ENCODE measurements at places on chromosomes 5 and 9.
A peak's percentile ranks its signal among the peaks of the same experiment; 100 is the strongest.

GRCh38 chr9:92747459-92748232 lies 17.0 kb downstream of the BICD2 start:
- no peak for DNase-seq

DNA sequence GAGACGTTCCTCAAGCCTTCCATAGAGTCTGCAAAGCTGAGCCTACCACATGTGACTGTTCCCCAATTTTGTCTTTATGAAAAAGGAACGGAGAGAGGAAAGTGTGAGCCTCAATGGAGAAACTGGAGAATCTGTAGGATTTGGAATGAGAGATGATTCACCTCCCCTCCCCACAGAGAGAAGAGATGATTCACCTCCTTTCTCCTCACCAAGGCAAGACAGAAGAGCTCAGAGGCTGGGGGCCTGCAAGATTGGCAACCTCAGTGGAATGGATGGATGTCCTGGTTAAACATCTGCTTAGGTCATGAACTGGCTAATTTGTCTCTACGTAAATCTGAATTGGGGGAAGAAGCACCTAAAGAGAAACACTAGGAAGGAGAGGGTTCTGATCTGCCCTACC lies 17.0 kb upstream of the MOCS2 start:
- DNase-seq, result no peak

GRCh38 chr5:644971-645370 lies 32.8 kb downstream of the CEP72 start:
- DNase-seq, result no peak

DNA sequence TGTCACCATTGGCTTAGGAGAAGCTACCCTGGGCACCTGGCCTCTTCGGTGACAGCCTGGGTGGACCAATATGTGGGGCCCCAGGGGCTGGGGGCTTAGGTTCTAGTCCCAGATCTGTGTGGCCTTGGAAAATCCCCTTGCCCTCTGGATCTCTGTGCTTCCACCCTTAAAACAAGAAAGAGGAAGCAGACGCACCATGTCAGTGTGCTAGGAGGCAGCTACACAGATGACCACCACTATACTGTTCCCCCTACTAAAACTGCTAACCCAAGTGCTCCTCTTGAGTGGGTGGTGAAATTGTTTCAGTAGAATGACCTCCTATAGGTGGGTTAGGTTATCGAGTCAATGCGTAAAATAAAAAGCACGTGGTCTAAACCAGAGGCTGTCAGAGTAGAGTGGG lies 31.0 kb downstream of the AFAP1L1 start:
- no peak for DNase-seq

DNA sequence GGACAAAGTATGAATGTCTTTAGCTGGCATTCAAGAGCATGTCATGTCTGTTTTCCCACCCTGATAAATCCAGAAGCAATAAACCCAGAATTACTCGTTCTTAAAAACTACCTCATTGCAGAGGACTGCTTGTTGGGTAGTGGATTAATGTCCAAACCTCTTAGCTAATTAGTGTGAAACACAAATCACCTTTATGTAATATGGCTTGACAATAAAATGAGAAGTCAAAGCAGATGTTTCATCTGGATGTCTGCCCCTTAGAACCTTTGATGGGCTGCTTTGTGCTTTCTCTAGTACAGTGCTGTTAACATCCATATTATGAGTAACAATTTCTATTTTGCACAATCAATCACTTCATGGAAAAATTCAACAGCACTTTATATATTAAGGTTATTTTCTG lies 149.1 kb upstream of the TUT7 start:
- DNase-seq, result no peak

DNA sequence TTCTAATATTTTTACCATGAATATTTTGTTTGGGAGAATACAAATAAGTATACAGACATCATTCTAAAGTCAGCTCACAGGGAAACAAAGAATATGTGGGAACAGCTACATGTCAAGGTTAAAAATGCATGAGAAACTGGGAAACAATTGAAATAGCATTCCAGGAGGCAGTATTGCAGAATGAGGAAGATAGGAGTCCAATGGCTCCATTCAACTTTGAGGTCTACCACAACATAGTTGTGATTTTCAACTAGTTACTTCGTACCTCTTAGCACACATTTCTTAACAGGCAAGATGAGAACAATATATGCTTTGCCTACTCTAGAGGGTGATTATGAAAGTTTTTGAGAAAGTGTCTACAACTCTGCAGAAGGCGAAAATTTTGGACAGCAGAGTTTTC lies 35.2 kb upstream of the CAST start:
- DNase-seq, result no peak

GRCh38 chr9:106648799-106649198 lies 214.2 kb upstream of the ZNF462 start:
- no peak for DNase-seq

DNA sequence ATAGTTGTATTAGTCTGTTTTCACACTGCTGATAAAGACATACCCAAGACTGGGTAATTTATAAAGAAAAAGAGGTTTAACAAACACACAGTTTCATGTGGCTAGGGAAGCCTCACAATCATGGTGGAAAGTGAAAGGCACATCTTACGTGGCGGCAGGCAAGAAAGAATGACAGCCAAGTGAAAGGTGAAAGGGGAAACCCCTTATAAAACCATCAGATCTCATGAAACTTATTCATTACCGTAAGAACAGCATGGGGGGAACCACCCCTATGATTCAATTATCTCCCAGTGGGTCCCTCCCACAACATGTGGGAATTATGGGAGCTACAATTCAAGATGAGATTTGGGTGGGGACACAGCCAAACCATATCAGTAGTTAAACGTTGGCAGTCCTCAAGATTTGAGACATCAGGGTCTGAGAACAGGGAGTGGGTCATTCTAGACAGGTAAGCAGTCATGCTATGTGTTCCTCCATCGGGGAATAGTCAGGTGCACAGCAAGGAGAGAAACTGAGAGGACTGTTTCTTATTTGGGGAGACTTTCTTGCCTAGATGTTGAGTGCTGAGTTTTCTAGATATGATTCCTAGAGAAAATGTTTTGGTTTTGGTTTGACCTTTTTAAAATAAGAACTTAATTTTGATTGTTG lies 45.8 kb upstream of the ENTREP1 start:
- DNase-seq, result no peak

DNA sequence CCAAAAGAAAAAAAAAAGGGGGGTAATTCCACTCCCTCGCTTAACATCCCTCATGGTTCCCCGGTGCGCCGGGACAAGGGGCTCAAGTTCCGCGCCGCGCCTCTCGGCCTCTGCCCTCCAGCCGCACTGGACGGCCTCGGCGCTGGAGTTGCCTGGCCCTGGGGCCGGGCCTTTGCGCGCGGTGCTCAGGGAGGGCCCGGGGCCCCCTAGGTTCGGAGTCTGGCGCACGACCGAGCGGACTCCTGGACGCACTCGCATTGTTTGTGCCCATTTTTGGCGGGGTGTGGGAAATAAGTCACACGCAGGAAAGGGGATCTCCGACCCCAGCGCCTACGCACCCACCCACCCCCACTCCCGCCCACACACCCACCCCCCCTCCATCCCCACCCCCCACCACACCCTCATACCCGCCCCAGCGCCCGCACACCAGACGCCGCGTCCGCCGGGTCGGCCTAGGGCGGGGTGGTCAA lies 381 bp downstream of the MED22 start:
- DNase-seq, result no peak

GRCh38 chr5:22651355-22651754 lies 201.8 kb downstream of the CDH12 start:
- DNase-seq, result no peak

GRCh38 chr5:133120156-133120750 lies 68.4 kb downstream of the HSPA4 start:
- DNase-seq, result no peak

DNA sequence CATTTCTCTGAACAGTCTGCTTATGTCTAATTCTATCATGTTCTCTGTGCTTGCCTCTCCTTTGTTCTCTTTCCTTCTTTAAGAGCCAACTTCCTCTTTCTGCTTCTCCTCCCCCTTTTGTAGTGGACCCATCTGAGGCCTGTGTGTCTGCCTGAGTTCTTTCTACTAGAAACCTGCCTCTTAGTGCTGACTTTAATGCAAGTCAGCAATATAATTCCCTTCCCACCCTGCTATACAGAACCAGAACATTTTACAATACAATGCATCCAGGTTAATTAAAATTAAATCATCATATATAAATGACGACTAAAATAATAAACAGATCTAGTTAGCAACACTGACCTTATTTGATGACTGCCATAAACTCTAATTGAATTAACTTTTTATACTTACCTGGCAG lies 82.6 kb upstream of the GAS1 start:
- DNase-seq, result no peak

DNA sequence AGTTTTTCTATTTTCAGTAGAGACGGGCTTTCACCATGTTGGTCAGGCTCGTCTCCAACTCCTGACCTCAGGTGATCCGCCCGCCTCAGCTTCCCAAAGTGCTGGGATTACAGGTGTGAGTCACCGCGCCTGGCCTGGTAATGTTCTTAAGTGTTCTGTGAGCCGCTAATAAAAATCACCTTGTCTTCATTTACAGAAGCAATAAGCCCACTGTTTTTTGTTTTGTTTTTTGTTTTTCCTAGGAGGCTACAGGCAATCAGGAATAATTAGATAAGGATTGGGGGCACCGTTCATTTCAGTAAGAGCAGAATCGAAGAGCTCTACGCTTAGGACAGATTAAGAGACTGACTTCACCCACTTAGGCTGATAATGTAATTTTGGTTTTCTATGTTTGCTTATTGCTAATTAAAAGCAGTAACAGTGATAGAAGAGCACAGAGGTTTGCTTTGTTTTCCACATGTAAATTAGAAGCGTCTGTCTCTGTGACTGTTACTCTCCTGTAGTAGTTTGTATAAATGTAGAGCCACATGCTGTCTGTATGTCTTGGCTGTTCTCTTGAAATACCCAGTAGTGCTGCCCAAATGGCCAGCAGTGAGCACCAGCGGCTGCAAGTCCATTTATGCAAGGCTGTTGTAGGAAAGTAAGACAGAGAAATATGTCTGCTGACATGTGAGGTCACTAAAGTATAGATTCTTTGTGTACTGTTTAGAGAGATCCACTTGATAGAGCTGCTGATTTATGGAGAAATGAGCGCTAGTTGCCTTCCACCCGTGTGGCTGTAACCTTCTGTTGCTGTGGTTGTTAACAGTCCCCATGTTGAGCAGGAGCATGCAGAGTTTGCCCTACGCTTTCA lies 30.5 kb downstream of the TRIO start:
- peak; percentile 45 for DNase-seq

GRCh38 chr5:168972731-168973130 lies 328.2 kb downstream of the SLIT3 start:
- DNase-seq, result no peak

DNA sequence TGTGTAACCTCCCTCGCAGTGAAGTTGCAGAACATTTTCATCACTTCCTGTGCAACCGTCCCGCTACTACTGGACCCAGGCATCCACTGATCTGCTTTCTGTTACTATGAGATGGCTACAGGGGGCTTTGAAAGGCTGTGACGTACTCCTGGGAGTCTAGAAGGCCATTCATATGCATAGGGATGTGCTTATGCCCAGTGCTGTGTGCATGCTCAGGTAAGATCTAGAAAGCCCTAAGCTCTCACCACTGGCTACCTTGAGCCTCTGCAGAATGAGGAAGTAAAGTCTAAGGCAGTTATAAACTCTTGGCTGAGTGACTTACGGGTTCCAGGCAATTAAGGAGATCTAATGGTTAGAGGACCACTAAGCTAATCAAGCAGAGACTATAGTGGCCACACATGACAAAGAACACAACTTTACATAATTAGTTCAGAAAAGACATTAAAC lies 11.8 kb downstream of the HNRNPAB start:
- DNase-seq, result no peak

- DNase-seq, result no peak
Observed at GRCh38 chr5:80117446-80117845, 82.3 kb downstream of the THBS4 start.

- DNase-seq, result no peak
Observed at GRCh38 chr5:181260720-181261319, at the start of gene TRIM52. Gene TRIM52 (minus strand): TSS chr5:181261143. CDS start chr5:181260813, 330 bp downstream.

DNA sequence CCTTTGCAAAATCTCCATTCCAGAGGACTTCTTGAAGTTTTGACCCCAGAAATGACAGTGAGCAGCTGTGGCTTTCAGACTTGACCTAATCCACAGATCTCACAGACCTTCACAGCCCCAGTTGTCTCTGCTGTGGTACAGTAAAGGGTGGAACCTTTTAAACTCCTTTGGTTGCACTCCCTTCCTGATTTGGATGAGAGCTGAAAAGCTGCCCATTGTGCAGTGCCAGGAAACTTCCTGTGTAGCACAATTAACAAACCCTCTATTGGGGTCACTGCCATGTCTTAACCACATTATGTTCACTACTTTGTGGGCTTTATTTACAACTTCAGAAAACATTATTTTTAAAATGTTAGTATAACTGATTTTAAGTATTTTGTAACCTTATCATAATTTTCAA lies 56.7 kb upstream of the PCSK5 start:
- DNase-seq, result no peak

DNA sequence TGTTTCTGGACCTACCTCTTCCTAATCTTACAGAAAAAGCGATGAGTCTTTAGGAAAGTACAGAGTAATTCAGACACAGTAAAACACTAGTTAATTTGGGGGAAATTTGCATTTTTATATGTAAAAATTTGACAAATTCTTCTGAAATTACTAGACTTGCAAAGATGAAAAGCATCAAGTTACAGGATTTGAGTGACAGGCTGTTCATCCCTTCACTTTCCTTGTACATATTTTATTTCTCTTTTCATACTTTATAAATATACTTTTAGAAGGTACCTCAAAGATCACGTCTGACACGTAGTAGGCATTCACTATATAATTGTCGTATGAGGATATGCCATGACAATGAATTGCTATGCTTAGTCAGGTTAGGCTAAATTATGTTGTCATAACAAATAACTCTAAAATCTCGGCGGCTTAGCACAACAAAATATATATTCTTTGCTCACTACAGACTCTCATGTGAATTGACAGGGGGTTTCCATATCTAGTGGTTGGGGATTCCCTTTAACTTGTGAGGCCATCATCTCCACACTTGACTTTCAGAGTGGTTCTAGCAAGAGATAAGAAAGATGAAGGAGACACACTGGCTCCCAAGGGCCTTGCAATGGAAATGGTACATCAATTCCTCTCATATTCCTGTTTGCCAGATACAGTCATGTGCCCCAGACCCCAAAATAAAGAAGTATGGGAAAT lies 154.1 kb upstream of the TUT7 start:
- no peak for DNase-seq

DNA sequence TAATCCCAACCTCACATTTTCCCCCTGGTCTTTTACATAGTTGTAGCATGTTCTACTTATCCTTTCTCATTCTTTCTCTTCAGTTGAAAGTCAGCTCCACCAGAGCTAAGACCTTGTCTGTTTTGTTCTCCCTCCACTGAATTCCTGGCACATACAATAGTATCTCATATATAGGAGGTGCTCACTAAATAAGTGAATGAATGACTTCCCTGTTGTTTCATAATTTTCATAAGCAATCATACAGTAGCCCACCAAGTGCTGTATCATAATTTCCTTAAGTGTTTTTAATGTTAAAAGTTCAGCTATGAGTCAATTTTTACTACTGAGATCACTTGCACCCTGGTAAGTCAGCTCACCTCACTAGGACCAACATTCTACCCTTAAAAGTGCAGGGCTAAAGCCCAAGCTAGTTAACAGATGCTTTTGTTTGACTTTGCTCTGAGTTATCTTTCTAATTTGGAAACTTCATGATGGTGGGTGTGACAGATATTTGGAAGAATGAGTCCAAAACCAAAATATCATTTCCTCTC lies 27.6 kb downstream of the TMEM245 start:
- no peak for DNase-seq

Measured in NCI-H2227 treated with DMSO at 0.1 percent for 48 hours (cell line).